ENCODE measurements at places on chromosomes 1 and 21.

- no peak for DNase-seq
Observed at GRCh38 chr1:7954683-7955082, 6.8 kb upstream of the PARK7 start.

- DNase-seq, result no peak
Observed at GRCh38 chr1:183143576-183144315, 42.3 kb upstream of the LAMC2 start.

DNA sequence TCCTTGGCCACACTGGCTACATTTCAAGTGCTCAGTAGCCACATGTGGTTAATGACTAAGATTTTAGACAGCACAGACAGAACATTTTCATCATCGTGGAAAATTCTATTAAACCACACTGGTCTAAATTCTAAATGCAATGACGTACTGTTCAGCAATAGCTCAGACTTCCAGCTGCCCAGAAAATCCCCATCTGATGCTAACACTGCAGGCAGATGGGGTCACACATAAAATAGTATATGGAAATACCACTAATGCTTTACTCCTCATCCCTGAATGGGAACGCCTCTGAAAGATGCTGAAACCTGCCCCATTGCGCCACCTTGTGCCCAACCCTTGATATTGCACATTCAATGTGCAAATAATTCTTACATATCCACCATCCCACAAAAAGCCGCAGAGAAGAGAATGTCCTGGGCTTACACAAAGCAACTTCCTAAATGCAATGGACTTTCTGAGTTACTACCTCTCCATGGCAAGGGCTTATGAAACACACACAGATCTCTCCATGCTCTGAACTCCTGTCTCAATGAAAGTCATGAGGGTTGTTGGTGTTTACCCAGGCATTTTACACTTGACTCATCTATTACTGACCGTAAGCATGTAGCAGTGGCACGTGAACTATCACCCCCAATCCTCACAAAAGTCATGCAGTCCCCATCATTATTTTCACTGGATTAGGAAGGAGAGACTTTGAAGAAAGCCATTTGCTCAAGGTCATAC is 20.3 kb upstream of the SLC5A9 start:
- DNase-seq, result peak; percentile 52

GRCh38 chr1:231395076-231395997 is 26.8 kb downstream of the EGLN1 start:
- DNase-seq, result no peak

DNA sequence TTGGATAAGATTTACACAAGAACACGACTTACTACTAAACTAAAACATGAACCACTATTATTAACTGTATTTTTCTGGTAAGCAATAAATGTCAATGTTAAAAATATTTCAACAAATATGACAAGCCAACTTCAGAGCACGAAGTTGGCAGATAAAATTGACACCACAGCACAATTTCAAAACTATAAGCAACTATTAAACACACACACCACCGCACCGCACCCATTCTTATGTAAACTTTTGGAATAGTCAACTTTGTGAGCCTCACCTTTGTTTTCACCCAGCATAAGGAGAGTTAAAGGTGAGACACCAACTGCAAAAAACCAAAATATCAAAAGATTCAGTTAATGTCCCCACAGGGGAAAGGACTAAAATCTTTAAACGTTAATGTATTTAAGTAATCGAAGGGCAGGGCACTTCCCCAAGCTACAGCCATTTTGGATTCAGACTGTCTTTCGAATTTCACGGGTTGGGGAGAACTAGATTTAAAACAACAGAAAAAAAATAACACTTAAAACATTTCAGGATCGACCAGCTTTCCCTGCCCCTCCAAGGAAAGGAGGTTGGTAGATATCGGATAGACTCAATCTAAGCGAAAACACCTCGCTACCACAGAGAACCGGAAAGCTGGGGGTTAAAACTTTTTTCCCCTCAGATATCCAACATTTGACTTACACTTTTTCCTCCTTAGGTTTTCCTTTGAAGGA is 872 bp downstream of the GPBP1L1 start:
- no peak for DNase-seq

DNA sequence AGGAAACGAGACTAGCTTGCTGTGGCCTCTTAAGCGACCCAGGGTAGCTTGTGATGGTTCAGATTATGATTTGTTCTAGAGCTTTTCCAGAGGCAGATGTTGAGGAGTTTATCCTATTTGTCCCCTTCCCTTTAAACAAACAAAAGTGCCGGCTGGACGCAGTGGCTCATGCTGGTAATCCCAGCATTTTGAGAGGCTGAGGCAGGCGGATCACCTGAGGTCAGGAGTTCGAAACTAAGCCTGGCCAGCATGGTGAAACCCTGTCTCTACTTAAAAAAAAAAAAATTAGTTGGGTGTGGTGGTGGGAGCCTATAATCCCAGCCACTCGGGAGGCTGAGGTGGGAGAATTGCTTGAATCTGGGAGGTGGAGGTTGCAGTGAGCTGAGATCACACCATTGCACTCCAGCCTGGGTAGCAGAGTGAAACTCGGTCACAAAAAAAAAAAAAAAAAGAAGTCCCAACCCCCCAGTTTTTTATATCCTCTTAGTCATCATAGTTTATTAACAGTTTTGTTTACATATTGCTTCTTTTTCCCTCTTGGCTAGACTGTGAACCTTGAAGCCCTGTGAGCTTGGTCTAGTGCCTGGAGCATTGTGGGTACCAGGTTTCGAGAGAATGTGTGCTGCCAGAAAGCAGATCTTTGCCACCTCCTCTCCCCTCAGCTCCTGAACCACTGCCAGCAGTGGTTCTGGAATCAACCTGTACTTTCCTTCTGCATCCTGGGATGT is 29.8 kb downstream of the MAPKAPK2 start:
- DNase-seq, result peak; percentile 40

DNA sequence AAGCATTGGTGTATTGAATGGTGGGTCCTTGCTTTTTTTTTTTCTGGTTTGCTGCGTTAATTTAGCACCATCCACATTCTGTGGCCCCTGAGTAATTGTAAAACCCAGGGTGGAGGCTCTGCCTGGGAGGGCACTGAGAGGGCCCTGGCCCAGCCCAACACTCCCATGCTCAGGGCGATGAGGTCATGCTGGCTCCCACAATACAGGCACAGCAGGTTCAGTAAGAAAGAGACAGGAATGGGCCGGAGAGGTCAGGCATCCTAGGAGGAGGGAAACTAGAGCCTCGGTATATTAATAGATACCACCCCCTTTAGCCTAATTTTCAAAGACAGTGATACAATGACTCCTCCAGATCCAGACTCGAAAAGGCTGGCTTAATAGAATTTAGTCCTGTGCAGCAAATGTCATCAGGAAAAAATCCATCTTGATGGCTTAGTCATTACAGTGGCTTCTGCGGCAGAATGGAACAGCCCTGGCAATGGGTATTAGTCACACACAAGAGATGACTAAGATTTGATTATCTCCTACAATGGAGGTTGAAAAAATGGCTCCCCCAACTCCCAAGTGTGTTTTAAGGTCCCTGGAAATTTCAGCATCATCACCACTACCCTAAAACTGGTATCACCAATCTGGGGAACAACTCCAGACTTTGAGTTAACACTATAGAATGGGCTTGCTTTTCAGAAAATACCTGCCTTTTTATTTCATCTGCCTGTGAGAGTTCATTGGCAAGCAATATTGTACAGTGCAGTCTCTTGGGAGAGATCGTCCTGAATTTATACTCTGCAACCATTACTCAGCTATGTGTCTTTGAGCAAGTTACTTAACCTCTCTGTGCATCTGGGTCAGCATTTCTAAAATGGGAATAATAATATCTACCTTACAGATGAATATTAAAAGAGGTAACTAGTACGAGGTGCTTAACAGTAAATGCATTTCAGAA is 43.9 kb upstream of the LYST start:
- no peak for DNase-seq

DNA sequence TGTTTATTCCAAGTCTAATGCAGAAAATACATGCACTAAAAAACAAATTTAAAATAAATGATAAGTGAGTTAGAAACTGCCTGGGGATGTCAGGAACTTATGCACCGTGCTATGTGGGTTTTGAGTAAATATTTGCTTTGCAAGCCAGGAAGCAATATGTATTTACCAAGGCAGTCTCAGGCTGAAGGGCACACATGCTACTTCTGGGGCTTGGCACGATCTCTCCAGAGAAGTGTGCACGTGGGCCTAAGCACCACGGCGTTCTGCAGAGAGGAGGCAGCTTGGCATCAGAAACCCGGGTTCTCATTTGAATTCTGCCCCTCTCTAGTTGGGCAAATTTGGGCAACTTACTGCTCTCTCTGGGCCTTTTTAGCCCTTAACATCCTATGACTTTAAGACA is 72.6 kb upstream of the ROR1 start:
- no peak for DNase-seq

All from activated gamma-delta T cell treated with Interleukin-2 at 50 U/mL for 16 hours (primary cell).